ENCODE measurements at places on chromosomes 5 and 9. TPM values are rescaled to one million over a fixed set of nuclear protein-coding genes. Genes with fewer than 3 reads are reported as not detected.
A peak's percentile ranks its signal among the peaks of the same experiment; 100 is the strongest.

GRCh38 chr5:143877196-143877595, 65.2 kb downstream of the HMHB1 start:
- DNase-seq, result no peak

DNA sequence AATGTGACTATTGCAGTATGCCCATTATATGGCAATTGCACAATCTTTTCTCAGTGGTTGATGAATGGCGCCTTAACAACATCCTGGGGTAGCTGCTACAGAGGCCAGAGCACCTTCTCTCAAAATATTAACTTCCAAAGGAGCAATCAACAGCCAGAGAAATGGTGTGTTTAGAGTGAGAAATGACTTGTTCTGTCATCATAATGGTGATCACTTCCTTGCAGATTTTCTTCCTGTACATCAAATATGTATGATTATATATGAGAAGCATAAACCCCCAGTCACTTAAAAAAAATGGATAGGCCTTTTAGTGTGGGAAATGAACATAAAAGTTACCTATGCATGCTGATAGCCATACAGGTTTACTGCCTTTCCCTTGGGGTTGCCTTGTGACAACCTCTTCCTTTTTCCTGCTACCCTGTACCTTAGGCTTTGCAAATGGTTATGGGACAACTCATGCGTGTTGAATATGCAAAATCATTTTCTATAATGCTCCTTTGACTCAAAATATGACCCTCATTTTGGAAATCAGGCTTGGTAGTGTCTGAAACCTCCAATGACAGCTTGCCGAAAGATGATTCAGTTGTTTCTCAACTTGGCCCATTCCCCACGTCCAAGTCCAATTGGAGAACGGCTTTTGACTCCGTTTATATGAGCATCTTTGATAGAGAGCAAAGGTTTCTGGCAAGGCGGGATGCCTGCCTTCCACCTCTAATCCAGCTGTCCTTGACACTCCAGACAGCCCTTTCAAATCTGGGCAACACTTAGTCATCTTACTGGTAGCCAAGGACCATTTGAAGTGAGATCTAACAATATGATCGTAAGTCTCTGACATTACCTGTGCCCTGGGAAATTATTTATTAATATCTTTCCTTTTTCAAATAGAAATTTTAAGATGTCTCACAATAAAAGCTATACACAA, 69.3 kb downstream of the SLC1A1 start:
- DNase-seq, result no peak

DNA sequence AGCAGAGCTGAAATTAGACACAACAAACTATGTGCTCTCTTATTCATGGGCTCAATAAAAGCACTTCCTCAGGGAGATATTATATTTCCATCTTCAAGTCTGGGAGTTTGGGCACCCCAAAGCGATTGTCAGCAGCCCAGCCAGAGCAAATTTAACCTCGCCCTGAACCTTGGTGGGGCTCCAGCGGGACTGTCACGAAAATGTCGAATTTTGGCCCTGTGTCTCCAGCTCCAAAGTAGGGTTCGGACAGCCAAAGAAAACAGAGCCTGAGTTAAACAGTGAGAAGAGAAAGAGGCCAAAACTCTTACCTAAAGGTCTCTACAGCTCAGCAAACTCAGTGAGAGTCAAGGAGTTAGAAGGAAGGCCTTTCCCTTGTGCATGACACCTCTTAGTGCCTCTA, 432.9 kb downstream of the SPATA31D1 start:
- DNase-seq, result peak; percentile 30

GRCh38 chr5:72651109-72651508, 143.9 kb upstream of the ZNF366 start:
- no peak for DNase-seq

PHF24 gene
- 0.47 TPM for total RNA-seq

DNA sequence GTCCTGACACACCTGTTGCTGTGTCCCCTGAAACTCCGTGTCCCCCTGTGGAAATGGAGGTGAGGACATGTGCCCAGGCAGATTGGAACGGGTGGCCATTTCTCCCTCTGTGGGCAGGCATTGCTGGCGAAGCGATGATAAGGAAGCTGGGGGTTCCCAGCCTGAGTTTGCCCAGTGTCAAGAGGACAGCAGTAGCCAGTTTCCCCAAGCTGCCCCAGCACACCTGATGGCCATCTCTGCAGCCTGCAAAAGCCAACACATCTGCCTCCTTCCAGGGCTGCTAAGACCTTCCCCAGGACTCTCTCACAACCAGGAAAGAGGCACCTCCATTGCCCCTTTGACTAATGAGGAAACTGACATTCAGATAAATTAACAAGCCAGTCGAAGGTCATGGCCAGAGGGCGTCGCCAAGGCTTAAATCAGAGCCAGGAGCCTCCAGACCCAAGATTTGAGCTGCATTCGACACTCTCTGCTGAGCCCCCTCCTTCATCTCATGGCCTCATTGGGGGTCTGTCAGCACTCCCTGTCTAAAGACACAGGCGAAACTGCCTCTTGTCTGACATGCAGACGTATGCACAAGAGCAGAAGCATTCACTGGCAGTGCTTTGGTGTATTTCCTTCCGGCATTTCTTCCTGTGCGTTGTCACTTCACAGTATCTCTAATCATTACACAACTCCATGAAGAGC, 10.4 kb upstream of the WNK2 start:
- no peak for DNase-seq

- peak; percentile 63 for DNase-seq
These were observed at the start of gene DOCK2 for GRCh38 chr5:169637085-169637548. DOCK2 (plus strand) TSS chr5:169637275; CDS start chr5:169637327, 52 bp downstream.

LCN10 gene
- 20.1 TPM for total RNA-seq

GRCh38 chr9:2725126-2725525, 7.8 kb downstream of the KCNV2 start:
- no peak for DNase-seq

SIT1 gene
- 1.6 TPM for total RNA-seq

DNA sequence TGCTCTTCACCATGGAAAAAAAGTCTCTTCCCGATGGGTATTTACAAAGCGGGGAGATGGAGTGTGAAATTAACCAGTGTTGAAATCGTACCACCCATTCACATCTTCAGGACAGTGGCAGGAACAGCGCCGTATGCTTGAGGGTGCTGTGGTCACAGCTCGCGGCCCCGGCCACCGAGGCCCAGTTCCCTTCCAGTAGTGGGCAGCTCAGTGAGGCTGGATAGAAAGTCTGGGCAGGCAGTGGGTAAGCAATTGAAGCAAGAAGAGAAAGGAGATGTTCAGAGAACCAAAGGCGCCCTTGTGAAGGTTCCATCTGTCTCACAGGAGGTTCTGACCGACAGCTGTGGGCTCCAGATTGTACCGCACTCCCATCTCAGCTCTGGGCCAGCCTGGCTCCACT, 59.1 kb downstream of the SECISBP2 start:
- DNase-seq, result no peak

GRCh38 chr5:140214831-140215230, 39.8 kb downstream of the CYSTM1 start:
- DNase-seq, result no peak

DNA sequence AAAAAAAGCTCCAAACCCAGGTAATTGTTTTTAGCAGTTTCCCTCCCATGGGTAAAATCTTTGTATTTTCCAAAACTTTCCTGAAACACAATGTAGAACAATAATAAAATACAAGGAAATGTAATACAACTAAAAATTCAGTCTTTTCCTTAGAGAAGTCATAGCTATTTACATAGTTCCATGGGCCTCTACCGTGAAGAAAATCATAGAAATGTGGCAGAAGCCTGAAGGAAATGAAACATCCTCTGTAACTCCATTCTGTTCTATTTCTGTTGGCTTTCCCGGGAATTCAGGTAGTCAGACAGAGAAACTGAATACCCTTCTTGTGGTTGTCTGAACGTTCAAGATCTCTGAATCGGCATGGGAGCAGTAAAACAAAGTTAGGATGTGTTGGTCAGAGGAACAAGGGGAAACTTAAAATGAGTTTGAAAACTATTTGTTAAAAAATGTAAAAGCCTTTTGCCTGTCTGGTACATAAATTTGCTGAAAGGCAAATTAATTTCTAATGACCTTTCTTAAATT, 202.4 kb upstream of the ZNF608 start:
- no peak for DNase-seq

DNA sequence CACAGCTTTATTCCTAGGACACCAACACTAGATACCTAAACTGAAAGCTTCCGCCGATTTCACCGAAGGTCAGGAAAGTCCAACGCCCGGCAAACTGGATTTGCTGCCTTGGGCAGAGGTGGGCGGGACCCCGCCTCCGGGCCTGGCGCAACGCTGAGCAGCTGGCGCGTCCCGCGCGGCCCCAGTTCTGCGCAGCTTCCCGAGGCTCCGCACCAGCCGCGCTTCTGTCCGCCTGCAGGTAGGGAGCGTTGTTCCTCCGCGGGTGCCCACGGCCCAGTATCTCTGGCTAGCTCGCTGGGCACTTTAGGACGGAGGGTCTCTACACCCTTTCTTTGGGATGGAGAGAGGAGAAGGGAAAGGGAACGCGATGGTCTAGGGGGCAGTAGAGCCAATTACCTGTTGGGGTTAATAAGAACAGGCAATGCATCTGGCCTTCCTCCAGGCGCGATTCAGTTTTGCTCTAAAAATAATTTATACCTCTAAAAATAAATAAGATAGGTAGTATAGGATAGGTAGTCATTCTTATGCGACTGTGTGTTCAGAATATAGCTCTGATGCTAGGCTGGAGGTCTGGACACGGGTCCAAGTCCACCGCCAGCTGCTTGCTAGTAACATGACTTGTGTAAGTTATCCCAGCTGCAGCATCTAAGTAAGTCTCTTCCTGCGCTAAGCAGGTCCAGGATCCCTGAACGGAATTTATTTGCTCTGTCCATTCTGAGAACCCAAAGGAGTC, at the start of gene CD274:
Gene CD274 (plus strand): TSS at position 184 of the 733 bp plus-strand sequence. CDS start 5,572 bp downstream, outside the sequence.
- DNase-seq, result peak; percentile 94

DNA sequence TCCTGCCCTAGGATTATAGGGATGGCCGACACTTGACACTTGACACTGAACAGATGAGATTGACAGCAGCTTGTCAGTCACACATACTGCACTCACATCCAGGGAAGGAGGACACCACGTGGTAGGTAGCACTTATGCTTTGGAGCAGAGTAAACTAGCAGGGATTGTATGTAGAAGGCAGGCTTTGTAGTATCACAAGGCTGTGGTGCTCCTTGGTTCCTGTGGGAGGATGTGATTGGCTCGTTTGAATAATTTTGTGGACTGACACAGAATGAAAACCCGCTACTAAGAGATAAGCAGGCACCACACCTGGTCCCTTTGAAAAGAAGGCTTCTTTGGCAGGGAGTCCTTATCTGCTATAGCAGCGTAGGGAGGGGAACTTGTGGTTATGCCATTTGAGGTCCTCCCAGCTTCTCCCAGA, 63.6 kb upstream of the IL12B start:
- DNase-seq, result no peak

GRCh38 chr5:177444106-177445051, 2.2 kb upstream of the PRR7 start:
- no peak for DNase-seq

DNA sequence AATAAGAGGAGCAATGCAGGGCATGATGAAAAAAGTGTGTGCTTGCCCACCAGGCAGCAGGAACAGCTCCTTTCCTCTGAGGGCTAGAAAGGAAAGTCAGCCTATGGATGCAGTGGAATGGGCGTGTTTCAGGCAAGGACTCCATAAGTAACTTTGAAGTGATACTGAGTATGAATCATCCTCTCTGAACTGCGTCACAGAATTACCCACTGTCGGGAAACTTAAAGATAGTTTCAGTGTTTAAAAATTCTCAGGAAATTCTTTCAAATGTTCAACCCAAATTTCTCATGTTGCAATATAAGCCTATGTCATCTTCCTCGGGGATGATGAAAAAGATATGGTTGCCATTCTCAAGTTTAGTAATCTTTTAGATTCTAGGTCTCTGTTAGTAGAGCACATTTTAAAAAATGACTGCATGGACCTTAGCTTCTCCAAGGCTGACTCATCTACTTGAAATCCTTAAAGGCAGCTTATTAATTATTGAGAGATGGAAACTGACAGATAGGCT, 27.7 kb downstream of the PTCD2 start:
- DNase-seq, result no peak
